ENCODE measurements at places on chromosomes 6 and 20. TPM values are rescaled to one million over a fixed set of nuclear protein-coding genes. Genes with fewer than 3 reads are reported as not detected.

- H3K27me3 ChIP-seq: no peaks in the 10 kb centered on the region
- peaks cover 33% of the 10 kb centered on the region for H3K4me1 ChIP-seq
- H3K36me3 ChIP-seq: no peaks in the 10 kb centered on the region
- DNase-seq: no peak
- no peak overlapping the region for H3K27ac ChIP-seq
Observed at GRCh38 chr6:34315780-34316179, 67.0 kb upstream of the SMIM29 start.

- no peaks in the 10 kb centered on the region for H3K27me3 ChIP-seq
- no peak for DNase-seq
- no peak overlapping the region for H3K4me3 ChIP-seq
Observed at GRCh38 chr6:146316175-146316495, 227.5 kb upstream of the RAB32 start.

DNA sequence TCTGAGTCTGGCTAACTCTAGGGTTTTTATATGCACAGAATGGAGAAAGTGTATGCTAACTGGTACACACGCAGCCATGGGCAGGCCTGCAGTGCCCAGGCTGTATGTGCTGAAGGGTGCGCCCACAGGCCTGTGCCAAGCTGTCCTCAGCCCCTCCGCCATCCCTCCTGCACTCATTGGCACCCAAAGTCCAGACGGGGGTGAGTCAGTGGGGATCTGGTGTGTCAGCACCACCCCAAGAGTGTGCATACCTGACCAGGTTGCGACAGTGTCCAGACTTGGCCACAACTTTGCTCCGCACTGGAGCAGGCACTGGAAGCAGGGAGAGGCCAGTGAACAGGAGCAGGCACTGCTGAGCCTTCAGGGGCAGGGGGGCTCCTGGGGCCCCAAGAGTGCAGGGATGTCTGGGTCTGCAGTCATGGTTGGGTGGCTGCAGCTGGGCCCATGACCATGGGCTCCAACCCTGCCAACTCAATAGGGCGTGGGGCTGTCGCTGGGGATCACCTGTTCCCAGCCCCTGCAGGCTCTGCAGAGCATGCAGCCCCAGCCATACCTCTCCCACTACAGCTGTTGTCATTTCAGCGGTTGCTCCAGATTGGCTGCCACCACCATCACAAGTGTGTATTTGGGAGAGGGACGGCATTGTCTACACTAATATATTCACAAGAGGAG is 717.8 kb downstream of the EPHA7 start:
- H3K4me1 ChIP-seq: no peaks in the 10 kb centered on the region
- no peak for DNase-seq
- H3K4me3 ChIP-seq: no peak overlapping the region
- no peak overlapping the region for H3K27ac ChIP-seq

GRCh38 chr6:106084989-106085691 is 996 bp upstream of the PRDM1 start:
- H3K27ac ChIP-seq: peak overlapping the region; percentile 72
- peak; percentile 60 for DNase-seq
- peaks cover 2% of the 10 kb centered on the region for H3K4me1 ChIP-seq
- H3K4me3 ChIP-seq: peak overlapping the region; percentile 41

- no peaks in the 10 kb centered on the region for H3K4me1 ChIP-seq
- H3K4me3 ChIP-seq: no peak overlapping the region
- no peak for DNase-seq
Observed at GRCh38 chr6:92181347-92181746, 1238.0 kb downstream of the EPHA7 start.

DNA sequence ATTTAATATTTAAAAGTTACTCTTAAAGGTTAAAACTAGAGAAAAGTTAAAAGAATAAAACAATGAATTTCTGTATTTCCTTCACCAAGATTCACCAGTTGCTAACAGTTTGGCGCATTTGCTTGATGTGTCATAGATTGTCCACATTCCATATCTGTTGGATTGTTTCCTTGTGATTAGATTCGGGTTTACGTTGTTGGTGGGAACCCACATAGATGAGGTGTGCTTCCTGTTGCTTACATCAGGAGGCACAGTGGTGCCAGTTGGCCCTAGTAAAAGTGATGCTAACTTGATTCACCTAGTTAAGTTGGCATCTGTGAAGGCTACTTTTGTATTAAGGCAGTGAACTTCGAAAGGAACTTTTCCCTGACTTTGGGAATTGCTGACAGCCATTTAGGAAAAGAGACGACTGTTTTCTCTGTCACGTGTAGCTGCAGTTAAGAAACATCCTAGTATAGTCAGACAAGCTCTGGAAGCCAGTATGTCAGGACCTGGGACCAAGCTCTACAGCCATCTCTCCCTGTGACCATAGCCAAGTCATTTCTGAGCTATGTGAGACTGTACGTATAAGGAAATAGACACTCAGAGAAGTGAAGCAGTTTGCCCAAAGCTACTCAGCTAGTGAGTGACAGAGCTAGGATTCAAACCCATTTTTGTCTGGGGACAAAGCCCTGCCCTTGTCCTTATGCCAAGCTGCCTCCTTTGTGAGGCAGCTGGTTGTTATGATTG is 49.0 kb downstream of the PPARD start:
- DNase-seq: no peak
- H3K27me3 ChIP-seq: no peaks in the 10 kb centered on the region
- peaks cover 17% of the 10 kb centered on the region for H3K4me1 ChIP-seq
- no peak overlapping the region for H3K27ac ChIP-seq
- no peak overlapping the region for H3K4me3 ChIP-seq
- no peaks in the 10 kb centered on the region for H3K36me3 ChIP-seq

The OPN5 gene
- polyA plus RNA-seq: not detected

DNA sequence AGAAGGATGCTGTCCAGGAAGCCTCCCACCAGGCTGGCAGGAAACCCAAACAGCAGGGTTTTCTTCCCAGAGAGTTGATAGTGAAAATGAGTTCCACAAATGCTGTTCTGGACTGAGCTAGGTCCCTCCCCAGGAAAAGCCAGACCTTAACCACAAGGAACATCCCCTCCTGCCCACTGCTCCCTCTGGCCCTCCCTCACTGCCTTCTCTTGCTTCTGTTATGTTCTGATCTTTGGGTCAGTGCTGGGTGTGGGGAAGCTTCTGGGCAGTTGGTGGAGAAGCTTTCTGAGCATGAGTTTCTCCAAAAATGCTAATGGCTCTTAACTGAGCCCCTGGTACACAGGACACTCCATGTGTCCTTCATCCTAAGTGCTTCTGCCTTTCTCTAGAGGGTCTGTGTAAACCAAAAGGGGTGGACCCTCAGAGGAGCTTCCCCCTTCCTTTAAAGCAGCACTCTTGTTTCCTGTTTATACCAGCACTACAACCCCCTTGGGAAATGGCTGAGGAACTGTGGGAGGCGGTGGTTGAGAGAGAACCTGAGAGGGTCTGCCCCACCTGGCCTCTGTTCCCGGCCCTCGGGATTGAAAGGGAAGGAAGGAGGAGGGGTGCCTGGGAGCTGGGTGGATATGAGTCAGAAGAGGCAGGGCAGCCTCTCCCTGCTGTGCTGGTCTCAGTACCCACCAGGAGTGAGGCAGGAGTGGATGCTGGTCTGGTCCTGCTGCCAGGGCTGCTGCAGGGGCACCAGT is 42.0 kb downstream of the CDS2 start:
- no peaks in the 10 kb centered on the region for H3K27me3 ChIP-seq
- H3K36me3 ChIP-seq: peaks cover 25% of the 10 kb centered on the region
- H3K27ac ChIP-seq: no peak overlapping the region
- peaks cover 6% of the 10 kb centered on the region for H3K4me1 ChIP-seq
- DNase-seq: no peak

DNA sequence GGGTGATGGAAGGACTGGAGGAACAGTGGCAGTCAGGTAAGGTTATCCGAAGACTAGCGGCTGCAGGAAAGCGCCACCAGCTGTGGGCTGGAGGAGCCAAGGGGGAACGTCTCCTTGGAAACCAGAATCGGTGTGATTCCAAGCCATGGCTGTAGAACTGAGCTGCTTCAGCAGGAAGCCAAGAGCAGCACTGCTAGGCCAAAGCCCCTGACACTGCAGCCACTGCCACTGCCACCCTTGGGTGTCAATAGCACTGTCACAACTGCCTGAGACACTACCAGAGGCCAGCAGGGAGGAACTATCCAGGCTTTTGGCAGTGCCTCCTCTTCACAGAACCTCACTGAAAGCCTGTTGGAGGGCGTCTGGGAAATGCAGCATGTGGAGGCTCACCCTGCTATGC is 289.6 kb upstream of the SUPT3H start:
- H3K36me3 ChIP-seq: no peaks in the 10 kb centered on the region
- H3K4me3 ChIP-seq: no peak overlapping the region
- H3K27ac ChIP-seq: no peak overlapping the region
- DNase-seq: no peak

- no peak overlapping the region for H3K4me3 ChIP-seq
- no peaks in the 10 kb centered on the region for H3K4me1 ChIP-seq
- peaks cover 18% of the 10 kb centered on the region for H3K27me3 ChIP-seq
- no peak for DNase-seq
- no peaks in the 10 kb centered on the region for H3K36me3 ChIP-seq
- no peak overlapping the region for H3K27ac ChIP-seq
Observed at GRCh38 chr20:51198876-51199523, 176.1 kb upstream of the KCNG1 start.

The SLC12A5 gene
- not detected for polyA plus RNA-seq
